GM20000 (cell line): ENCODE measurements at places on chromosomes 16 and 17.

DNA sequence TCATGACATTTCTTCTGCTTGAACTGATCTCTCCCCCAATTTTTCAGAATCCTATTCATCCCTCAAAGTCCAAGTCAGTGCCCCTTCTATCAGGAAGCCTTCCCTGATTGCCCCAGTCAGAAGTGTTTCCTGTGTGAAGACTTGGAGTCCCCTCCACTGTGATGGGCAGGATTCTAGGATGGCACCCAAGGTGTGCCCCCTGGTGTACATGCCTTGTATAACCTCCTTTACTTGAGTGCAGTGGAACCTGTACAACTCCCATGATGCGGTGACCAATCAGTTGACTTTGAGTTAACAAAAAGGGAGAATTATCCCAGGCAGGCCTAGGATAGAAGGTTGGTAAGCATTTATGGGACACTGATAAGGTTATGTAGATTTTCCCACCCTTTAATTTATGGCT lies 23.4 kb downstream of the MYH13 start:
- peak; percentile 30 for DNase-seq

DNA sequence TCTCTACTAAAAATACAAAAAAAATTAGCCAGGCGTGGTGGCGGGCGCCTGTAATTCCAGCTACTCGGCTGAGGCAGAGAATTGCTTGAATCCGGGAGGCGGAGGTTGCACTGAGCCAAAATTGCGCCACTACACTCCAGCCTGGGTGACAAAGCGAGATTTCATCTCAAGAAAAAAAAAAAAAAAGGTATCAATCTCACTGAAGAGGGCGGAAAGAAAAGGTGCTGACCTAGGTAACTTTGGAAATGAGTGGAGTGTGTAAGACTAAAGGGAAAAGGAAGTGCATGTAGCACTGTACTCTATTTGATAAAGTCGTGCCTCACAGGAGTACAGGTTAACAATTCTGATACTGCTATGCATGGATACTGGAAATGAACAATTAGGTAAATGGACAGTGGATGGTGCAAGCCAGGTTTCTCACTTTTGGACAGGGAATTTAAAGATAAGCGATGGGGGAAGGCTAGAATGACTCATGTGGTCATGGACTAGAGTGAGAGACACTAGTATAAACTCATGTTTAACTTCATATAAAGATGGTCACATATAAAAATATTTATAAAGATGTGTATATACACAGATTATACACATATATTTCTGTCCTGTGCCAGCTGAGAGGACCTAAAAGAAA lies 142.9 kb downstream of the CDK5R1 start:
- DNase-seq, result no peak

GRCh38 chr16:56262148-56262547 lies 70.9 kb downstream of the GNAO1 start:
- no peak for DNase-seq

DNA sequence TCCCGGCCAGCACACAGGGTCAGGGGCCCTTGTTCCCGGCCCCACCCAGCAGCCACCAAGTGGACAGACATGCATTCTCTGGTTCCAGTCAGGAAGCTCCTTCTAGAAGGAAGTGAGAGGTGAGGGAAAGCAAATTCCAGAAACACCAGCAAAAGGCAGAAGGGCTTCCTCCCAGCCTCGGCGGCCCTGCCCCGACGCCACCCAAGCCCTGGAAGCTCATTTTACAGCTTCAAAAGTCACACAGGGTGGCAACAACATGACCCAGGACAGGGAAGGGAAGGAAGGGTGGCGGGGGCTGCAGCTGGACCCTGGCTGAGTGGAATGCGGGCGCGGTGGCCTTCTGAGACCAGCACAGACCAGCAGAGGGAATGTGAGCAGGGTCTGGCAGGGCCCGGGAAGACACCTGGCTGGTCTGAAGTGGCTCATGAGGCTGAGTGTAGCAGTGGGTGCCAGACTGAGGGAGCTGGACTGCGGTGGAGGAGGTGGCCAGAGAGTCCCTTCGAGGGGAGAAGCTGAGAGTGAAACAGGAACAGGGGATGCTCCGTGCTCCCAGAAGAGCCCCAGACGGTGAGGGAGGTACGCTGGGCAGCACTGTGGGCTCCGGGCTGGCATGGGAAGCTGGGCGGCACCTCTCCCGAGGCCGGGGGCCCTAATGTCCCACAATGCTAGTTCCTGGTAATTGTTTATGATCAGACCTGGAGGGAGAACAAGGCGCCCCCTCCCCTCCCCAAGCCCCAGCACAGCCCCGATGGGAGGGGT lies 1.9 kb upstream of the UNC13D start:
- no peak for DNase-seq

DNA sequence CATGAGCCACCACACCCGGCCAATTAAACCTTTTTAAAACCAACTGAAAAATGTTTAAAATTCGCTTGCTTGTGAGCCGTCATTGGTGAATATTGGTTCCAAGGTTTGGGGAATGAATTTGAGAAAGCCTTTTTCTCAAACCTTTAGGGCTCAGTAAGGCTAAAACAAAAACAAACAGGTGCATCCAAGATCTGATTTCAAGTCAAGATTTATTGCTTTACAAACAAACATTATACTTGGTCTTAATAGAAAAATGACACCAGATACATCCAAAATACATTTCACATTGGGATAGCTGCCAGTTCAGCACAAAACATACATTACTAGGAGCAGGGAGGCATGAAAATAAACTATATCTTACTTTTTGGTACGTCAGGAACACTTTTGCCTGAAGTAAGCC lies 5.4 kb downstream of the C17orf58 start:
- no peak for DNase-seq

DNA sequence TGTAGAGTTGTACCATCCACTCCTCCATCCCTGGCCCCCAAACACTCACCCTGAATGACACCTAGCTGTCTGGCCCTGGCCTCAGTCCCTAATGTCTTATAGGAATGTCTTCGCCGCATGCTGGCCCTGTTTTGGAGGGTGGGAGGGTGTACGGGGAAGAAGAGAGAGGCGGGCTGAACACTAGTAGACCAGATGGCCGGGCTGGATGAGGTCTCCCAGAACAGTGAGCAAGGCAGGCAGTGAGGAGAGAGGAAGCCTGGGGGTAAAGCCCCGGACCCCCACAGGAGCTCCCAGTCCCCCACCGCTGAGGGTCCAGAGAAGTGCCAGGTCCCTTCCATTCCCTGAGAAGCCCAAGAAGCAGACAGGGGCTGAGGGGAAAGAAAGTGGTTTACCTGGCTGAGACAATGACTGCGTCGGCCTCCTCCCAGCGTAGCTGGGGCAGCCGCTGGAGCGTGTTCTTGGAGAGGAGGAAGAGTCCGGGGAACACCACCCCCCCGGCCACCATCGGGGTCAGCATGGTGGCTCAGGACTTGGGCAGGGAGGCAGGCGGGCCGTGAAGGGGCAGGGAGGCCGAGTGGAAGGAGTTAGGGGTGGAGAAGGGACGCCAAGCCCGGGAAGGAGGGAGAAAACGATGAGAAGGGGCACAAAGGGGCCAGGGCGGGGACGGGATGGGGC lies 923 bp downstream of the TLCD3B start:
- DNase-seq, result no peak

DNA sequence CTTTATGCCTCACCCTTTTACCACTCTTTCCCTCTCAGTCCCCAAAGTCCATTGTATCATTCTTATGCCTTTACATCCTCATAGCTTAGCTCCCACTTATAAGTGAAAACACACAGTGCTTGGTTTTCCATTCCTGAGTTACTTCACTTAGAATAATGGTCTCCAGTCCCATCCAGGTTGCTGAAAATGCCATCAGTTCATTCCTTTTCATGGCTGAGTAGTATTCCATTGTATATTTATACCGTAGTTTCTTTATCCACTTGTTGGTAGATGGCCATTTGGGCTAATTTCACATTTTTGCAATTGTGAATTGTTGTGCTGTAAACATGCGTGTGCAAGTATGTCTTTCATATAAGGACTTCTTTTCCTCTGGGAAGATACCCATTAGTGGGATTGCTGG lies 597.3 kb downstream of the WWOX start:
- DNase-seq, result no peak

GRCh38 chr17:81513753-81514488 lies 1.3 kb upstream of the ACTG1 start:
- DNase-seq, result no peak

DNA sequence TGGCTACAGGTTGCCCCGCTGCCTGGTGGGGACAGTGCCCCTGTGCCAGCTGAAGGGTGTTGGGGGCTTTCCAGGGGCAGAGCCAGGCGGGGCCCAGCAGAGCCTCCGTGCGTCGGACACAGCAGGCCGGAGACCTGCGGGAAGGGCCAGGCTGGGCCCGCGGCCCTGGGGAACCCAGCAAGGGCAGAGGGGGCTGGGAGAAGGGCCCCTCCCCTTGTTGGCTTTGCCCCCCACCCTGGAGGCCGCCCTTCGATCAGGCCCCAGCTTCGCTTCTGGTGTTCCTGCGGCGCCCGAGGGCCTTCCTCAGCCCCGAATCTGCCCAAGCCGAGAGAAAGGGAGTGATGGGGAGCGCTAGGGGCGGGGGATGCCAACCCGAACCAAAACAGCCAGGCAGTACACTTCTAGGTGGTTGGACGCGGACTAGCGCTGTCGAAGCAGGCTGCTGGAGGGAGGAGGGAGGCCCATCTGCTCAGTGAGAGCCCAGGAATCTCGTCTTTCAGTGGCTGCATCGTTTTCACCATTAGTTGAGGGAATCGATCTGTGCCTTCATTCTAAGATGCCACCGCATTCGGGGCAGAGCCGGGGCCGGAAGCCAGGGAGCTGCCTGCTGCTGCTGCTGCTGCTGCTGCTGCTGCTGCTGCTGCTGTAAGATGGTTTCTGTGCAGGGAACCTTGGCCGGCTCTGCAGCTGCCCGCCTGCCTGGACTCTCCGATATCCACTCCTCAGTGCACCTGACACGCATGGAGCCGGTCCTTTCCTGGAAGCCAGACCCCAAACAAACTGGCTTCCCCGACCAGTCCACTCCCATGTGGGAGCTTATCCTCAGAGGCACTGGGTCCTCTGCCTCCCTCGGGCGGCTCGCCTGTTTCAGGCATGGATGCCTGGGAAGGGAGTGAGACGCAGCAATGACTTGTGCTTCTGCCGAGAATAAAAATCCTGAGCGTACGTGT lies 1.7 kb downstream of the JPH3 start:
- DNase-seq, result no peak

GRCh38 chr17:77214743-77215142 lies 74.0 kb downstream of the SEC14L1 start:
- no peak for DNase-seq

- no peak for DNase-seq
Observed at GRCh38 chr17:30337393-30337999, 3.6 kb upstream of the TMIGD1 start.

GRCh38 chr16:21598701-21599121 lies 666 bp upstream of the METTL9 start:
- DNase-seq, result peak; percentile 18

DNA sequence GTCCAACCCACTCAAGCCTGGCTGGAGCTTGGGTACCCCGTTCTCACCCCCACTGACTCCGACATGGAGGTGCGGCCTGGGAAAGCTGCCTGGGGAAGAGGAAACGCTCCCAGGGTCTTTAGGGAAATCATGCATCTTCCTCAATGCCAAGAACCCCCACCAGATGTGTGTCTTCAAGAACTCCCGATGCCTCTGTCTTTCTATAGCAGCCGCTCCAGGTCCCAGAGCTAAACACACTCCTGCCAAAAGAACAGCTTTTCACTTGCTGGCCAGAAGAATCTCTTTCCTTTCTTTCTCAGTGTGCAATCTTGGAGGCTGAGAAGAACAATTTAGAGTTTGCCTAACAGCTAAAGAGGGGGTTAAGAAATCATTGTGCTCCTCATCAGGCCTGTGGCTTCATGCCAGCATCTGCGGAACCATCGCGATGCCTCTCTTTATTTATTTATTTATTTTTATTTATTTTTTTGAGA lies 41.1 kb upstream of the MTSS2 start:
- no peak for DNase-seq

GRCh38 chr16:66538910-66539309 lies 11.0 kb downstream of the TK2 start:
- DNase-seq, result no peak

GRCh38 chr16:53821487-53821886 lies 117.5 kb downstream of the FTO start:
- no peak for DNase-seq

- no peak for DNase-seq
Observed at GRCh38 chr17:64400642-64401041, 10.0 kb upstream of the PECAM1 start.

- no peak for DNase-seq
Observed at GRCh38 chr16:16144416-16144815, 78.9 kb downstream of the ABCC6 start.

- no peak for DNase-seq
Observed at GRCh38 chr17:46764000-46764708, 54.3 kb downstream of the WNT3 start.

DNA sequence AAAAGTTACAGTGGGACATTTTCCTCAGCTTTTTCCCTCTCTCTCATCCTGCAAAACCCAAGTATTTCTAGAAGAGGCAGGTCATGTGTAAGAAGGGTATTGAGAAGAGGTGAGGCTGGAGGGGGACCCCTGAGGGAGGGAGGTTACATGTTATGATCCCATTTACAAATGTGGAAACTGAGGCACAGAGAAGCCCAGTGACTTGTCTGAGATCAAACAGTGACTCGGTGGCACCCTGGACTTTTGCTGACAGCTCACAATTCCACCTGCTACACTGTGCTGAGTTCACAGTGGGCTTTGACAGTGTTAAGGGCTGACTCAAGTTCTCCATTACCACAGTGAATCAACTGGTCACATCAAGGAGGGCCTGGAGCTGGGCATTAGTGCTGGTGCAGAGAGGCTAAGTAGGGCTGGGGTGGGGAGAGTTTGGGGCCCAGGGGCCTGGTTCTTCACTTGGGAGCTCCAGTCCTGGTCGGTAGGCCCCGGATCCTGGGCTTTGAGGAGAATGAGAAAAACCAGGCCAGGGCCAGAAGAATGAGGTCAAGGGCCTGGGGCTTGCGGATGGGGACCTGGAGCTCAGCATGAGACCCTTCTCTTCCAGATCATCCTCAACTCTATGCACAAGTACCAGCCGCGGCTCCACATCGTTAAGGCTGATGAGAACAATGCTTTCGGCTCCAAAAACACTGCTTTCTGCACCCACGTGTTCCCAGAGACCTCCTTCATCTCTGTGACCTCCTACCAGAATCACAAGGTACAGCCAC lies 26.0 kb downstream of the TBX4 start:
- DNase-seq, result no peak

- DNase-seq, result peak; percentile 79
Observed at GRCh38 chr17:72592242-72592966, 471.6 kb downstream of the SOX9 start.

- DNase-seq, result no peak
Observed at GRCh38 chr16:48110000-48110399, 45.8 kb downstream of the ABCC12 start.

- DNase-seq, result no peak
Observed at GRCh38 chr16:12685806-12686205, 117.9 kb downstream of the CPPED1 start.

- DNase-seq, result no peak
Observed at GRCh38 chr16:24700549-24701392, 28.7 kb upstream of the TNRC6A start.

GRCh38 chr16:53664724-53665345 lies 38.8 kb downstream of the RPGRIP1L start:
- DNase-seq, result peak; percentile 11

DNA sequence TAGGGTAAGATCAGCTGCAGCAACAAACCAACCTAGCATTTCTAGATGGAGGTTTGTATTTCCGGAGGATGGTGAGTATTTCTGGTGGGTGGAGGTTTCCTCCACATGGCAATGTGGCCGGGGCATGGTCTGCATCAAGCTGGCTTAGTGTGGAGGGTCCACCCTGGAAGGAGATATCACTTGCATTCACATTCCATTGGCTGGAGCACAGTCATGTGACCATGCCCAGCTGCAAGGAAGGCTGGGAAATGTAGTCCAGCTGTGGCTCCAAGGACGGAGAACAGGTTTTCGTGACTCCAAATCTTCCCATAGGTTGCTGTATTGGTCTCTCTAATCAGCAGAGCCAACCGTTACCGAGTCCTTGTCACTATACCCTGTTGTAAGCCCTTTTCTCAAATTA lies 68.7 kb downstream of the RAI1 start:
- DNase-seq, result peak; percentile 77
